ENCODE measurements at places on chromosomes 16 and 17.

- DNase-seq: no peak
Observed at GRCh38 chr17:32496395-32497073, 9.7 kb downstream of the CDK5R1 start.

GRCh38 chr16:83762141-83762991, 45.4 kb upstream of the HSBP1 start:
- no peak for DNase-seq

- DNase-seq: no peak
Observed at GRCh38 chr16:52209227-52209626, 337.7 kb downstream of the TOX3 start.

GRCh38 chr17:7435676-7436555, 681 bp downstream of the TMEM102 start:
- no peak for DNase-seq
